ENCODE measurements at places on chromosomes 16 and 17. TPM values are rescaled to one million over a fixed set of nuclear protein-coding genes. Genes with fewer than 3 reads are reported as not detected.

RPL19 gene
- total RNA-seq = 1,279 TPM

PRR35 gene
- under 0.01 TPM for total RNA-seq

MRPL27 gene
- total RNA-seq = 55.7 TPM

NPIPB2 gene
- total RNA-seq = 1.8 TPM

IL17C gene
- 0.29 TPM for total RNA-seq

IRX3 gene
- total RNA-seq = 68.4 TPM

EVI2B gene
- 6.2 TPM for total RNA-seq

DNA sequence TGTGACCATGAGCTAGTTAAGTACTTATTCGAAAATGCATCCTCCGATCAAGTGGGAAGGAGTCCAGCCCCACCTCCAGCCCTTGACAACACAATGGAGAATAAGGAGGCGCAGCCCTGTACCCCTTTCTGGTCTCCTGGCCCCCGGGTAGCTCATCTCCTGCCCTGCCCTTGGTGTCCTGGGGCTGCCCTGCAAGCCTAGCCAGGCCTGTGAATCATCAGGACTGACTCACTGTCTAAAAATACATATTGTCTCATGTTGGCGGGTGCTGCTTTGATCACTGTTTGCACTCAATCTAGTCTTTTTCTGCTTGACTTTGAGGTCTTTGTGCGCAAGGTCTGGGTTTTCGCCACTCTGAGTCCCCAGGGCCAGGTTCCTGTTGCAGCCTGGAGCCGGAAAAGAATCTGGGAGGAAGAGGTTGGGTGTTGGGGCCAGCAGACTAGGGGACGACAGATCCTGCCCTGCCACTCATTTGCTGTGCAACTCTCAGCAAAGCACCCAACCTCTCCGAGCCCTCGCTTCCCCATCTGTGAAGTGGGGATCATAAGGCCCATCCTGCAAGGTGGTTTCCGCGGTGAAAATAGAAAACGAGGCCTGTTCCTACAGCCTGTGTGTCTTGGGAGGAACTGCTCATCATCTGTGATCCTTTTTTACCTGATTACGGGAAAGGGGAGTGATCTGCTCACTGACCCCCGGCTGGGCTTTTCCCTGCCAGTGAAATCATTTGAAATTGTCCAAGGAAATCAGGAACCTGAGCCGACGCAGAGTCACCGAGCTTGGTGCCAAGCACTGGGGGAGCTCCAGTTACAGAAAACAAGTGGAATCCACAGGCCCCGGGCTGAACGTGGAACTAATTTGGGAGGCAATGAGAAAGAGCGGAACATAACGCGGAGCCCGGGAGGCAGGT lies 230.4 kb downstream of the PARN start:
- H3K27ac ChIP-seq = peak overlapping the region; percentile 87
- no peaks in the 10 kb centered on the region for H3K36me3 ChIP-seq
- DNase-seq = peak; percentile 80
- H3K4me1 ChIP-seq = peaks cover 11% of the 10 kb centered on the region
- no peaks in the 10 kb centered on the region for H3K27me3 ChIP-seq

GRCh38 chr17:49850772-49851386 lies 3.0 kb upstream of the TAC4 start:
- H3K36me3 ChIP-seq = no peaks in the 10 kb centered on the region
- no peaks in the 10 kb centered on the region for H3K27me3 ChIP-seq
- no peak overlapping the region for H3K27ac ChIP-seq

DNA sequence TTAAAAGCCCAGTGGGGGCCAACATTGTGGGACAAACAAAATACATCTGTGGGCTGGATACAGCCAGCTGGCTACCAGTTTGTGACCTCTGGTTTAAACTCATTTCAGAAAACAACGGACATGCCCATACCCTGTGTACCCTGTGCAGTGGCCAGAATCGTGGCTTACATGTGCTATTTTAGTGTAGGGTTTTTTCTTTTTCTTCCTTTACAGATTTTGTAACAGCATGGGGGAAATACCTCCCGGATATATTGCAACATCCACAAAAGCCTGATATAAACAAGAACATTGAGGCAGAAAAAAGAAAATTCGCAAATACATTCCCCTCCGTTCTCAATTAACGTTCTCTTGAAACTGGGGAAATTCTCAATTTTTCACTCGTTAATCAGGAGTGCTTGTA lies 7.3 kb downstream of the HS3ST4 start:
- no peak for DNase-seq
- no peaks in the 10 kb centered on the region for H3K27me3 ChIP-seq
- H3K36me3 ChIP-seq = no peaks in the 10 kb centered on the region
- no peak overlapping the region for H3K4me3 ChIP-seq
- H3K27ac ChIP-seq = no peak overlapping the region

DNA sequence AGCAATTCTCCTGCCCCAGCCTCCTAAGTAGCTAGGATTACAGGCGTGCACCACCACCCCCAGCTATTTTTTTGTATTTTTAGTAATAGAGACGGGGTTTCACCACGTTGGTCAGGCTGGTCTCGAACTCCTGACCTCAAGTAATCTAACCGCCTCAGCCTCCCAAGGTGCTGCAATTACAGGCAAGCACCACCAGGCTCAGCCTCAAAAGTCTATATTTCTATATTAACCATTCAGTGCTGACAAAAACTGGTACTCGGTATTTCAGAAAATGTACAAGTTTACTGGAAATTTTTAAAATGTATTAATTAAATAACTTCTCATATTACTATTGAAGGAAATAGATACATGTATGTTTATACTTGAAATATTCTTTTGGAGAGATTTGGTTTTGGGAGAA lies 1.4 kb upstream of the HEXD start:
- peaks cover 13% of the 10 kb centered on the region for H3K4me1 ChIP-seq
- DNase-seq = peak; percentile 38
- no peak overlapping the region for H3K27ac ChIP-seq
- H3K36me3 ChIP-seq = no peaks in the 10 kb centered on the region
- H3K27me3 ChIP-seq = no peaks in the 10 kb centered on the region

DNA sequence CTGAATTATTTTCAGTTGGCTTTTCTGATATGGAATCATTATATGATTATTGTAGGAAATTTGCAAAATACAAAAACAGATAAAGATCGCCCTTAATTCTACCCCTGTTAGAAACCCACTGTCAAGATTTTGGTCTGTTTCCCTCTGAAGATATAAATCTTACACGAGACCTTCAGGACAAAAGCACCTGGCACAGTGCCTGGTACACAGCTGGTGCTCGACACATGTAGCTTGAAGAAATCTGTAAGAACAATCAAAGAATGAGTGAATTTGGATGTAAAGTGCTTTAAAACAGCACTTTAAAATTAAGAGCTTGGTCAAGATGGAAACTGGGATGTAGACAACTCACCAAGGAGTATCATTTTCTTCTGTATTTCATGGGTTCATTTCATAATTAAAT lies 181.1 kb downstream of the C16orf78 start:
- H3K4me1 ChIP-seq = no peaks in the 10 kb centered on the region
- no peaks in the 10 kb centered on the region for H3K27me3 ChIP-seq
- H3K27ac ChIP-seq = no peak overlapping the region
- H3K4me3 ChIP-seq = no peak overlapping the region
- no peaks in the 10 kb centered on the region for H3K36me3 ChIP-seq

DNA sequence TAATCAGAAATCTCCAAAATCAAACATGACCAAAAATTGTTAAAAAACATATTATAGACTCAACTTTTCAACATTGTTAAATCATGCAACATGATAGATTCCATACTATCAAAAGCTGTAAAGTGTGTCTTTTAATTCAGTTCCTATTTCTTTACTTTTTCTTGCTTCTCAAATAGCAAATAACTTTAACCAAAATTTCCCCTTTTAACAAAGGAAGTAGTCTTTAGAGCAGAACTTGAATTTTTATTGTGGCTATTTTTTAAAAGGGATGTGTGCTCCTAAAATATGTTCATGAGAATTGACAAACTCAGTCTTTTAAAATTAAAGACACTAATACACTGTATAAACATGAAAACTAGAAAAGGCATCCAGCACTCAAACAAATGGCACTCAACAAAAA lies 49.1 kb downstream of the SPAG9 start:
- peaks cover 2% of the 10 kb centered on the region for H3K36me3 ChIP-seq
- no peaks in the 10 kb centered on the region for H3K27me3 ChIP-seq
- H3K27ac ChIP-seq = no peak overlapping the region

GRCh38 chr17:3848229-3848835 lies 2.3 kb upstream of the NCBP3 start:
- peaks cover 5% of the 10 kb centered on the region for H3K4me1 ChIP-seq
- H3K4me3 ChIP-seq = no peak overlapping the region
- DNase-seq = peak; percentile 21
- H3K36me3 ChIP-seq = peaks cover 10% of the 10 kb centered on the region
- no peak overlapping the region for H3K27ac ChIP-seq

DNA sequence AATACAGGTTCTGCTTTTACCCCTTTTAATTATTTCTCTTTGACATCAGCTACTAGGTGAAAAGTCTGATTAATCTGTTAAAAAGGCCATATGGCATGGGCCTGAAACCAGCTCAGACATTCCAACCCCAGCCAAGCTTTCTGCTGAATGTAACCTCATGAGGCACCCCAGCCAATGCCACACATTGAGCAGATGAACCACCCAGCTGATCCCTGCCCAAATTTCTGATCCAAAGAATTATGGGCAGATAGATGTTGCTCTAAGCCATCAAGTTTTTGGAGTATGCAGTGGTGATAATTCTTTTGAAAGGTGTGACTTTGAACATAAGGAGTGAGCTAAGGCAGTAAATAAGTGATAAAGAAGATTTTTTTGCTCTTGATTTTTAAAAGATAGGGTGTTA lies 177.6 kb upstream of the AXIN2 start:
- H3K4me3 ChIP-seq = no peak overlapping the region
- no peak for DNase-seq
- H3K4me1 ChIP-seq = peaks cover 20% of the 10 kb centered on the region

DNA sequence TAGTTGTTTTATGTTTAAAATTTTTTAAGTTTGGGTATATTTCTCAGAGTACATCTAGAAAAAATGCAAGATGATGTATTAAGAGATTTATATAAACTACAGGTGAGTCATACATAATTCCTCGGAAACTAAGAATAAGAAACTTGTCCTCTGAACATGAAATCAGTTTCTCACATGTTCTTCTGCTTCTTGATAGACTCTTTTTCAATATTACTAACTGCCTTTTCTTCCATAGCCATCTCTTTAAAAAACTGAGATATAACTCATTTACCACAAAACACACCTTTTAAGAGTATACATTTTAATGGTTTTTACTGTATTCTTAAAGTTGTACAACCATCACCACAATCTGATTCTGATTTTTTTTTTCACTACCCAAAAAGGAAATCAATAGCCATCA lies 238.4 kb upstream of the AXIN2 start:
- no peak for DNase-seq
- H3K36me3 ChIP-seq = no peaks in the 10 kb centered on the region
- H3K4me1 ChIP-seq = no peaks in the 10 kb centered on the region
- H3K27ac ChIP-seq = no peak overlapping the region
- H3K4me3 ChIP-seq = no peak overlapping the region

DNA sequence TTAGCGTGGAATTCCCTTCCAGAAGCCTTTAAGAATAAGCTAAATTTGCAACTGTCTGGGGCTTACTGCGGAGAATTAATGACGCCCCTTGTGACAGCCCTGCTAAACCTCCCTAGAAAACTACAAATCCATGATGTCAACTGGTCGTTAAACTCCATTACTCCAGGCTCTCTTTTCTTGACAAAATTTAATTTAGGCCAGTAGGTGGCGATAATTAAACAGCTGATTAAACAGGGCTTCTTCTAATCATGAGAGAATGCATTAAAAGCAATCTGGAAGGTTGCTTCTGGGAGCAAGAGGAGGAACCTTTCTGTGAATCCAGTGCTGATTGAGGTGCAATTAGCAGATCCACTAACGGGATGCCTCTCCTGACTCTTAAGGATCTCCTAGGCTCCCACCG lies 8.1 kb upstream of the NLRP1 start:
- H3K4me1 ChIP-seq = no peaks in the 10 kb centered on the region
- no peak overlapping the region for H3K27ac ChIP-seq
- H3K36me3 ChIP-seq = no peaks in the 10 kb centered on the region
- H3K4me3 ChIP-seq = no peak overlapping the region
- peak; percentile 77 for DNase-seq

GRCh38 chr17:44798356-44798755 lies 31.7 kb downstream of the GJC1 start:
- H3K4me3 ChIP-seq = no peak overlapping the region
- no peak for DNase-seq
- H3K27ac ChIP-seq = no peak overlapping the region
- H3K36me3 ChIP-seq = peaks cover 10% of the 10 kb centered on the region
- peaks cover 22% of the 10 kb centered on the region for H3K4me1 ChIP-seq

GRCh38 chr17:78748730-78749317 lies 33.2 kb downstream of the CYTH1 start:
- H3K27ac ChIP-seq = no peak overlapping the region
- no peak for DNase-seq
- no peaks in the 10 kb centered on the region for H3K27me3 ChIP-seq
- peaks cover 17% of the 10 kb centered on the region for H3K4me1 ChIP-seq
- H3K4me3 ChIP-seq = no peak overlapping the region
- no peaks in the 10 kb centered on the region for H3K36me3 ChIP-seq

- no peak overlapping the region for H3K4me3 ChIP-seq
- peaks cover 16% of the 10 kb centered on the region for H3K4me1 ChIP-seq
- no peaks in the 10 kb centered on the region for H3K27me3 ChIP-seq
- H3K36me3 ChIP-seq = peaks cover 9% of the 10 kb centered on the region
- no peak overlapping the region for H3K27ac ChIP-seq
Measured at GRCh38 chr16:86651823-86652222, 73.5 kb downstream of the FOXL1 start.

DNA sequence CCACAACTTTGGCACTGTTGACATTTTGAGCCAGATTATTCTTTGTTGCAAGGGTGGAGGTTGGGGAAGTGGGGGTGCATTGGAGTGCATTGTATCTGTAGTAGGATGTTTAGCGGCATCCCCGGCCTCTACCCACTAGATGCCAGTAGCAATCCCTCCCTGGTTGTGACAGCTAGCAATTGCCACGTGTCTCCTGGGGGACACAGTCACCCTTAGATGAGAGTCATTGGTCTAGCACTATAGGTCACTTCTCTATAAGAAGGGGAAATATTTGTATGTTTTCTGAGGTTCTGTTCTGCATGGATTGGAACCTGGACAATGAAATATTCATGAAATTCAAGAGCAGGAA lies 32.4 kb downstream of the MSI2 start:
- no peak overlapping the region for H3K4me3 ChIP-seq
- H3K27me3 ChIP-seq = no peaks in the 10 kb centered on the region
- no peak overlapping the region for H3K27ac ChIP-seq

GRCh38 chr16:359871-360697 lies 7.6 kb upstream of the AXIN1 start:
- no peaks in the 10 kb centered on the region for H3K36me3 ChIP-seq
- no peaks in the 10 kb centered on the region for H3K4me1 ChIP-seq
- no peak overlapping the region for H3K27ac ChIP-seq

GRCh38 chr17:80018917-80019651 lies 16.6 kb downstream of the TBC1D16 start:
- no peak overlapping the region for H3K27ac ChIP-seq
- no peak overlapping the region for H3K4me3 ChIP-seq
- no peaks in the 10 kb centered on the region for H3K27me3 ChIP-seq
- H3K36me3 ChIP-seq = no peaks in the 10 kb centered on the region
- peak; percentile 57 for DNase-seq

GRCh38 chr17:77303620-77304019 lies 162.9 kb downstream of the SEC14L1 start:
- H3K27me3 ChIP-seq = no peaks in the 10 kb centered on the region
- H3K4me3 ChIP-seq = no peak overlapping the region
- peak; percentile 88 for DNase-seq
- peaks cover 27% of the 10 kb centered on the region for H3K4me1 ChIP-seq
- H3K27ac ChIP-seq = peak overlapping the region; percentile 81

GRCh38 chr16:15843635-15844279 lies 13.1 kb downstream of the MYH11 start:
- DNase-seq = peak; percentile 4
- no peak overlapping the region for H3K27ac ChIP-seq
- no peak overlapping the region for H3K4me3 ChIP-seq
- H3K36me3 ChIP-seq = no peaks in the 10 kb centered on the region
- H3K4me1 ChIP-seq = no peaks in the 10 kb centered on the region
- H3K27me3 ChIP-seq = peaks cover 20% of the 10 kb centered on the region

All from osteoblast (primary cell).